NCI-H526 treated with DMSO at 0.1 percent for 48 hours (cell line): ENCODE measurements at places on chromosomes 1 and 21.

- DNase-seq: no peak
Measured at GRCh38 chr1:223724376-223724775, 12.0 kb downstream of the CAPN2 start.

- DNase-seq: peak; percentile 46
Measured at GRCh38 chr1:160205242-160206035, at the start of gene PEA15. Gene PEA15 (plus strand): TSS chr1:160205384. CDS start chr1:160211545, 6,161 bp downstream.

DNA sequence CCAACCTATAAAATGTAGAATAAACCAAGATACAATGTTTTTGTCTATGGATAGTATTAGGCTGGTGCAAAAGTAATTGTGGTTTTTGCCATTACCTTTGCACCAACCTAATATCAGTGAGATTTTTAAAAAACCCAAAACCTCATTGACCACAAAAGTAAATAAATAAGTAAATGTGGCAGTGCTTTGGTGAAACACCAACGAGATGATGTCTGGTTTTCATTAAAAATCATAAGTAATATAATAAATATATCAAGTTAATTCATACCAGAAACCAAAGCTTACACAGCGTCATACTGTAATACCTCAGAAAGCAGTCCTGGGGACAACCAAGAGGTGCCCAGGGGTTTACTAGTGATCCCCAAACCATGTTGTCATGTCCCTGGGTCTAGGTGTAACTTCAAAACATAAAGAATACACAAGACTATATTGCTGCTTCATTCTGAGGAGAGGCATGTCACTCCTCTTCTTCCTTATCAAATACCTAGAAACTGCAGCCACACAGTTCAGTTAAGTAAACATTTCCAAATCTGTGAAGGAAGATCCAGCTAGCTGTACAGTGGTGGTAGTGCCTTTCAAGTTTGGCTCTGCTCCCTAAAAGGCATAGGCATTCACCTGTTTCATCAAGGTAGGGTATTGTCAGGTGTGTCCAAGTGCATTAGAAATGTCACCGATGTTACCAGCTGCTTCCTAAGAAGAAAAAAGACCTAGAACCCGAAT is 51.6 kb upstream of the ZC3H11B start:
- DNase-seq: no peak

DNA sequence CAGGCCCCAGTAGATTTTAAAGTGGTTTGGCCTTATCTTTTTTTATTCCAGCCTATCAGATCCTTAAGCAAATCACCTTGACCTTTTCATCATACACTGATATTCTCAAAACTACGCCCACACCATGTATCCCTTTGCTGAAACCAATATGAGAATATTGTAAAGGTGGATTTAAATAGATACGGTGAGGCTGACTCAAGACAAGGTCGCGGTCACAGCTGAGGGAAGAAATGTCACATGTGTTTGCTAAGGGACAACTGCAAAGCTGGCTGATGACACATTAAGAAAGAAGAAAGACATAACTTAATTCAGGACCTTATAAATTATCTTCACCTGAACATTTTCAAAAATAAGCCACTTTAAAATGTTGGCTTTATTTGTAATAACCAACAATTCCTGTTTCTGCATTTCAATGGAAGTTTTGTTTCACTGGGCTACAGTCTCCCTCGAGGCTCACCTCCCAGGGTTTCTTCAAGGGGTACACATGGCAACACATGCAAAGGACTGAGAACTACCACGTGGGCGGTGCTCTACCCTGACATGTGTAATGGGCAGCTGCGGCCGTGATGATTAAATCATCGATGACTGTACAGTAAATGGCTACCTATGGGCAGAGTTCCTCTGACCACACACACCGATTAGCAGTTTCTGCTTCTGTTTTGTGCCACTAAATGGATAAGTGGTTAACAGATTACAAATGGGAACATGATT is 189.5 kb downstream of the SIPA1L2 start:
- DNase-seq: no peak

DNA sequence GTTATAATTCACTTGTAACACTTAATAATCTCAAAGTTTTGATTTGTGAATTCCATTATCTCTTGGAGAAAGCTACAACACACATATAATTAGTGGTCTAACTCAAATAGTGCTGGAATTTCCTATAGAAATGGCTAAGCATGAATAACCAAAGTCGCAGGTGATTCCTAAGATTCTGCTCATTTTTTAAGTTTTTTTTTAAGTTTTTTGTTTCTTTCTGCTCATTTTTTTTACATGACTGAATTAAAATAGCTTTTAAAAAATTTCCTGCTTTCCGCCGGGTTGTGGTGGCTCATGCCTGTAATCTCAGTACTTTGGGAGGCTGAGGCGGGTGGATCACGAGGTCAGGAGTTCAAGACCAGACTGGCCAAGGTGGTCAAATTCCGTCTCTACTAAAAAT is 90.4 kb downstream of the APP start:
- DNase-seq: no peak

DNA sequence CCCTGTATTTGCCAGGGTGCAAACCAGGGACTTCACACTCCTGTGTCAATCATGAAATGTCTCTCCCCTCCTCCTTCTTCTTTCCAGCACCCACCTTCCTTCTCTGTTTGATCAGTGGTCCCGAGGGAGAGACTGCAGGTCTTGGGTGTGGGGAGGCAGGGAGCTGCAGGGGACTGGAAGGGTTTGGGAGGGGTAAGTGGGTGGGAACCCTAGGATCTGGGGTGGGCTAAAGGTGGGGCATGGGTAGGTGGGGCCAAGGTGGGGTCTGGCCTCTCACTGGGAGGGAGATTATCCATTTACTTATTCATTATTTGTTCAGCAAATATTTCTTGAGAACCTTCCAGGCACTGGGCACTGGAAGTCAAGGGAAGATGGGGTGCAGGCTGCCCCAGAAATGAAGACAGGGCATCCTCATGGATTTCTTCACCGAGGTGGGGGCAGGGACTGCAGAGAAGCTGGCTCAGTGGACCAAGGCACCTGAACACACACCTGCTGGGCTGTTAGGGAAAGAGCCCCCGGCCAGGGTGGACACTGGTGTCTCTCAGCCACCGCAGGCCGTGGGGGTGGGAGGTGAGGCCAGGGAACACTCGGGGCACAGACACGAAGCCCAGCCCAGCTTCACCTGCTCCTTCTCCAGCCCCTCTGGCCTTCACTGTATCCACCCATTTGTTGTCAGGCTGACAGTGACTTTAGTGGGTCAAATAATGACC is 193.9 kb upstream of the C1orf174 start:
- DNase-seq: no peak

DNA sequence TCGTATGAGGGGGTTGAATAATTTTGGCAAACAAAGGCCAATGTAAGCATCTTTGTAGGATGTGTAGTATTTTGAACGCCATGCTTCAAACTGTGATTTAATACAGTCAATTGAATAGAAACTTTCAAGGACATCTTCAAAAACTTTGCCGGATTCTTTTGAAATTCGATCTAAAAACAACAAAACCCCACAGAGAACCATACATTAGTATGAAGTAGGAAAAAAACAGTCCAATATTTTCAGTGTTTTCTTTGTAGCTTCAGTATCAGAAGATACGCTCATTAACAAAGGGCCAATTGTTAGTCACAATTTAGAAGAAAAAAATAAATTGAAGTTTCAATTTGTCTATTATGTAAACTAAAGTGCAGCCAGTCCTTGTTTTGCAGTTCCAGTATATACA is 20.7 kb upstream of the SYNJ1 start:
- no peak for DNase-seq

- no peak for DNase-seq
Measured at GRCh38 chr1:2379733-2380404, 11.5 kb downstream of the MORN1 start.

- no peak for DNase-seq
Measured at GRCh38 chr21:37871121-37871862, 45.0 kb downstream of the KCNJ6 start.

DNA sequence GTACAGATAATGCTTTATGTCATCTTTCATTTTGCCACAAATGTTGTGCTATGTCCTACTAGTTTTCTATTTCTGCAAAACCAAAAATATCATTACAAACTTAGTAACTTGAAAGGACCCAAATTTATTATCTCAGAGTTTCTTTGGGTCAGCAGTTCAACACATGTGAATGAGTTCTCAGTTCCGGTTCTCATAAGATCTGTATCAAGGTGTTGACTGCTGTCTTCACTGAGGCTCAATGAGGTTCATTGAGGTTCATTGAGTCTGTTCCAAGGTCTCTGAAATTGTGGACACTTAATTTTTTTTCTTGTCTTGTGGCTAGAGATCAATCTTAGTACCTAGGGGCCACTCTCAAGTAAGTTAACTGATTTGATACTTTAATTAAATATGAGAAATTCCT is 525.1 kb upstream of the BRINP3 start:
- no peak for DNase-seq
